ENCODE measurements at places on chromosomes 6 and 20. TPM values are rescaled to one million over a fixed set of nuclear protein-coding genes. Genes with fewer than 3 reads are reported as not detected.

IFNGR1 gene
- total RNA-seq, result 139 TPM

MAN1A1 gene
- total RNA-seq, result 20.3 TPM

SIRPD gene
- total RNA-seq, result not detected

ARMH2 gene
- total RNA-seq, result not detected

KIF25 gene
- total RNA-seq, result not detected

GJA10 gene
- total RNA-seq, result not detected

NKAIN4 gene
- not detected for total RNA-seq

MEI4 gene
- total RNA-seq, result 1.8 TPM

COL12A1 gene
- total RNA-seq, result 29.6 TPM

PPP1R18 gene
- total RNA-seq, result 24.4 TPM

PKIB gene
- total RNA-seq, result 0.45 TPM

SLC22A16 gene
- total RNA-seq, result not detected

FOXS1 gene
- total RNA-seq, result 3.8 TPM

KHDRBS2 gene
- total RNA-seq, result 0.12 TPM

F13A1 gene
- 77.9 TPM for total RNA-seq

SSTR4 gene
- total RNA-seq, result not detected

AFDN gene
- total RNA-seq, result 48.6 TPM

LPIN3 gene
- 14.8 TPM for total RNA-seq
